ENCODE measurements at places on chromosomes 5 and 9.

DNA sequence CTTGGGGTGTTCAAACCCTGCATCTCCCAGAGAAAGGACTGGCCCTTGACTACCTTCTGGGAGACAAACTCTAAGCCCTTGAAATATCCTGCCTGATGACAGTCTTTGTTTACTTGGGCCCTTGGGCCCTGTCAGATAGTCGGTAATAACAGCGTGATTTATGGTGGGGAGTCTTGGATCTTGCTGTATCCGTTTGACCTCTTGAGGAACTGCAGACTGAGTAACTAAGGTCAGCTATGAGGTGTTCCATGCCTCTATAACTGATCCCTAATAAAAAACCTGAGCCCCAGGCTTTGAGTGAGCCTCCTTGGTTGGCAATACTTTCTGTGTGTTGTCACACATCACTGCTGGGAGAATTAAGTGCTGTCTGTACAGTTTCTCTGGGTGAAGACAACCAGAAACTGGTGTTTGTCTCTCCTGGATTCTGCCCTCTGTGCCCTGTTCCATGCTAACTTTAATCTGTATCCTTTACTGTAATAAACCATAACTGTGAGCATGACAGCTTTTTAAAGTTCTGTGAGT lies 56.2 kb upstream of the ANKRD33B start:
- no peak for DNase-seq

DNA sequence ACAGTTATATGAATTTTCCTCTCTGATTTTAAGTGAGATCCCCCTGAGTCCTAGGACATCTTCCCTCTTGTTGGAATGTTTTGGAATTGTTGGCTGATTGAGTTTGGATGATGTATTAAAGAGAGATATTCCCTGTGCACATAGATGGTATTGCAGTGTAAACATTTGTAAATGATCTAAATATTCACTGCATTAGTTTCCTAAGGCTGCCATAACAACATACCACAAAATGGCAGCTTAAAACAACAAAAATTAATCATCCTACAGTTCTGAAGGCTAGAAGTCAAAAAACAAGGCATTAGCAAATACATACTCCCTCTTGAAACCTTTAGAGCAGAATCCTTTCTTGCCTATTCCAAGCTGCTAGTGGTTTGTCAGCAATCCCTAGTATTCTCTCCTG lies 38.0 kb upstream of the MROH2B start:
- no peak for DNase-seq

DNA sequence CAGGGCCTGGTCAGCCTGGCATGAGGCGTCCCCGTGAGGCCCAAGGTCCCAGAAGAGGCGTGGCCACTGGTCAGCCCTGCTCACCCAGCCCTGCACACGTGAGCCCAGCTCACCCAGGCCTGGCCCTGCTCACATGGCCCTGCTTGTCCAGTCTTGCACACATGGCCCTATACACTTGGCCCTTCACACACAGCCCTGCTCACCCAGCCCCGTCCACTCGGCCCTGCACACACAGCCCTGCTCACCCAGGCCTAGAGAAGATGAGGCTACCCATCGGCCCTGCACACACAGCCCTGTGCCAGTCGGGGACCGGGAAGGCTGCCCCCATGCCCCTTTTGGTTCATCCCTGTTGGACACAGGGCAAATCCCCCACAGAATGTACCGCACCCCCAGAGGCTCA lies 28.4 kb downstream of the ZDHHC11B start:
- no peak for DNase-seq

- no peak for DNase-seq
Observed at GRCh38 chr5:35317586-35317985, 87.3 kb upstream of the PRLR start.

- no peak for DNase-seq
Observed at GRCh38 chr9:107169796-107170195, 113.3 kb upstream of the RAD23B start.

GRCh38 chr5:150035139-150035895 lies 34.8 kb downstream of the HMGXB3 start:
- DNase-seq = no peak

GRCh38 chr9:33813712-33814641 lies 3.0 kb upstream of the UBE2R2 start:
- peak; percentile 60 for DNase-seq

GRCh38 chr5:88384886-88385285 lies 116.2 kb upstream of the TMEM161B start:
- no peak for DNase-seq

GRCh38 chr5:31898036-31898632 lies 259.2 kb downstream of the PDZD2 start:
- no peak for DNase-seq

DNA sequence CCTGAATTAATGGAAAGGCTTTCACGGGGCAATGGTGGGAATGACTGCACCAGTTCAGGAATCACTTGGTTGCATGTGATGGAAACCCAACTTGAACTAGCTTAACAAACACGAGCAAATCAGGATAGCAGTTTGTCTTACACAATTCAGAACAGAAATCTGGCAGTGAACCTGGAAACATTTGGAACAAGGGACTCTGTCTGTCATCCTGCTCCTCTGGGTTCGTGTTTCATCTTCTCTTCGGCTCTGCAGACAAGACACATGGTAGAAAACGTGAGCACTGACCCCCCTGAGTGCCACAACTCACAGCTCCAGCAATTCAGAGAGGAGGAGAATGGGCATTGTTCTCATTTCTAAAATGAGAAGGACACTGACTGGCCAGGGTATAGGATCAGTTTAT lies 218.1 kb upstream of the NREP start:
- DNase-seq = no peak

GRCh38 chr9:6656614-6657300 lies 11.2 kb upstream of the GLDC start:
- no peak for DNase-seq

DNA sequence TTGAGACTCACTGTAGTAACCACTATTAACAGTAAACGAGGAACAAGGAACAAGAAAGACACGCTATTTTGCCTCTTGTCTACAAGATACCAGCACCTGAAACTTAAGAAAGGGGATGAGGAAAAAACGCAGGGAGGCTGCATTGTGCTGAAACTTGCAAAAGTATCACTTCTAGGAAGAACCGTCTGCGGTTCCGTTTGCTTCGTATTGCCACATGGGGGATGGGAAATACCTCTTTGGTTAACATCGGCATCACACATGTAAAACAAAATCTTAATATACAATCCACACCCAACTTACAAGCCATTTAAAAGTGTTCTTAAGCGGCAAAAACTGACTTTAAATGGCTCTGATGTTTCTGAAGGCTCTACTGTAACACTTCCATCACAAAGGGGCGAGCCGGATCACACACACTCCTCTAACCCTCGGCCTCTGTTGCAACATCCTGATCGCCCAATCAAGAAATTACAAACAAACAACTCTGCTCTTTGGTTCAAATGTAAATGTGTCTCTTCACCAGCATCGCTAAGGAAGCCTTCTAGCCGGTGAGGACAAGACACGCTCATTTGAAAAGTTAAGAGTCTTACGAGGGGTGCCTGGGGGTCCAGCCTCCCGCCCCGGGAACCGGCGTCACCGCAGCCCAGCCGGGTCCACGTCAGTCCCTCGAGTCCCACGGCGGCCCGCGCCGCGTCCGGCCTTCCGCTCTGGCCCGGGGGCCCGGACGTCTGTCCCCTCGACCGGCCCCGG lies 621 bp downstream of the SEC16A start:
- no peak for DNase-seq

- DNase-seq = no peak
Observed at GRCh38 chr5:31853398-31854135, 214.6 kb downstream of the PDZD2 start.

- no peak for DNase-seq
Observed at GRCh38 chr9:91315191-91315590, 46.5 kb downstream of the AUH start.

- DNase-seq = no peak
Observed at GRCh38 chr5:56288873-56289601, 55.9 kb upstream of the ANKRD55 start.

GRCh38 chr9:113164536-113165300 lies 13.9 kb downstream of the SLC31A2 start:
- no peak for DNase-seq

DNA sequence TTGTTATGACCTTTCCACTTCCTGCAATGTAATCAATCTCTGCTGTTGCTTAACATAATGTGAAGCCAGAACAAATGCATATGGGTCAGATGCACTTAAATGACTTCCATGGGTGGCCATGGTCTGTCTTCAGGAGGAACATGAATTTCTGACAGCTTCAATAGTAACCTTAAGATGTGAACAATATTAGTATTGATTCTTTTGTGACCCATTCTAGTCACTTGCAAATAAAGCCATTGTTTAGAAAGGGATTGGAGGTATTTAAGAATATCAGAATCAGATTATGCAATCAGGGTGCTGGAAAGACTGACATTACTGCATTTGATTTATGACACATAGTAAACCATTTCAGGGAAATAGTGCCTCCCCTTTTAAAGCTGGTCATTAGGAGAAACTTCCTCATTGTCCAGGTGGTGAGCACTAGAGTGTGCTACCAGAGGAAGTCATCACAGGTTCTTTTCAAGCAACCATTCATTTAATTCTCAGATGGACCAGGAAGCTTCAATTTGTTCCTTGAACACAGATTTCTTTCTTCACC lies 32.1 kb downstream of the GRIN3A start:
- no peak for DNase-seq

DNA sequence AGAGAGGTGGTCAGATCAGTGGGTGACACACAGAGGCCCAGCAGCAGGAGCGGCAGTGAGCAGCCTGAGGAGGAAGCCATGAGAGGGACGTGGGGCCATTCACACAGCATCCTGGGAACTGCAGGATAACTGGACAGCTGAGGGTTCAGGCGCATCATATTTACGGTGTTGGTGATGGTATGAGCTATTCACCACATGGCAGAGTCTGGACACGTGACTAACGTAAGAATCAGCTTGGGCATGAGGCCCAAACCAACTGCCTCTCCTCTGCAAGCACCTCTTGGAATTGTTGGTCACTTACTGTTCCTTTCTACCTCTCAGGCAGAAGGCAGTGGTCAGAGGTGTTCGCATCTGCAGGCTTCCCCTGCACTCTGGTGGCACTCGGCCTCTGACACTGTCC lies 141.1 kb downstream of the ENTREP1 start:
- DNase-seq = no peak

DNA sequence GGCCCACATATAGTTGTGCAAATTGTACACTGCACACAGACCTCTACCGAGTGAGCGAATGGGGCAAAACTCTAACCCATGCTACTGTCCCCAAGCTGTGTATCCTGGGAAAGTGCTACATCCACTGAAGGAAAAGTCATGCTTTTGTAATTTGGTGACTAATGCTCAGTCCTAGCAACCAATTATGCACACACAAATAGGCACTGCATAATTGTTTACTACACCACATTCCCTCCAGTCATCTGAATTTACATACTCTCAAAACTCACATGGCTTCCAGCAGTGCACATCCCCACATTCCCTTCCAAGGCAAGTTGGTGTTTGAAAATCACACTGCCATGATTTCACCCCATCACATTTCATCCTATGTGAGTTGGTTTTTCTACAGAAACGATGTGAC lies 125.9 kb upstream of the OSMR start:
- DNase-seq = no peak

DNA sequence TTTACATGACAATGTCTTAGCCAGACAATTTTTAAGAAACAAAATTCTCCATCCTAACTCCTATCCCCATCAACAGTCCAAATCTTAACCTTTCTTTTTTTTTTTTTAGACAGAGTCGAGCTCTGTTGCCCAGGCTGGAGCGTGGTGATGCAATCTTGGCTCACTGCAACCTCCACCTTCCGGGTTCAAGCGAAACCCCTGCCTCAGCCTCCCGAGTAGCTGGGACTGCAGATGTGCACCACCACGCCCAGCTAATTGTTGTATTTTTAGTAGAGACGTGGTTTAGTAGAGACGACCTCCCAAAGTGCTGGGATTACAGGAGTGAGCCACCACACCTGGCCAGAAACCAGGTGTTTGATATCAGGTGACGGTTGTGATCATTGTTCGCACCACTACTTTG lies 10.2 kb downstream of the ABL1 start:
- DNase-seq = no peak

GRCh38 chr9:2018764-2019558 lies 3.8 kb downstream of the SMARCA2 start:
- no peak for DNase-seq

DNA sequence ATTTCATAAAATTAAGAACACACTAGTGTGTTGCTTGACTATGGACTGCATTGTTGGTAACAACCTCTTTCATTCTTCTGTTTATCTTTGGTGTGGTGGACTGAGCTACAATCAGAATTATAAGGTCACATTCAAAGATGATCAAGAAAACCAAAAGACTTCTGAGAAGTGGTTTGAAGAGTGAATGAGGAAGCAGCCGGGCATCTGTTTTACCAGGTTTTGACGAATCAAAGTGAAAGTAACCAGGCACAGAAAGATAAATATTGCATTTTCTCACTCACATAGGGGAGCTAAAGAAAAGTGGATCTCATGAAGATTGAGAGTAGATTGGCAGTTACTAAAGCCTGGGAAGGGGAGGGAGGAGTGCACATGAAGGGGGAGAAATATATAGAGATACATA lies 589.1 kb downstream of the ZNF608 start:
- no peak for DNase-seq

GRCh38 chr9:70615464-70616138 lies 201.1 kb upstream of the KLF9 start:
- no peak for DNase-seq

Data from memory B cell (primary cell).